Stimulated activated CD8-positive, alpha-beta memory T cell treated with anti-CD3 and anti-CD28 coated beads, Interleukin-15, amount 100 ng/mL, for 24 hours (primary cell): ENCODE measurements at places on chromosomes 11 and 22.

DNA sequence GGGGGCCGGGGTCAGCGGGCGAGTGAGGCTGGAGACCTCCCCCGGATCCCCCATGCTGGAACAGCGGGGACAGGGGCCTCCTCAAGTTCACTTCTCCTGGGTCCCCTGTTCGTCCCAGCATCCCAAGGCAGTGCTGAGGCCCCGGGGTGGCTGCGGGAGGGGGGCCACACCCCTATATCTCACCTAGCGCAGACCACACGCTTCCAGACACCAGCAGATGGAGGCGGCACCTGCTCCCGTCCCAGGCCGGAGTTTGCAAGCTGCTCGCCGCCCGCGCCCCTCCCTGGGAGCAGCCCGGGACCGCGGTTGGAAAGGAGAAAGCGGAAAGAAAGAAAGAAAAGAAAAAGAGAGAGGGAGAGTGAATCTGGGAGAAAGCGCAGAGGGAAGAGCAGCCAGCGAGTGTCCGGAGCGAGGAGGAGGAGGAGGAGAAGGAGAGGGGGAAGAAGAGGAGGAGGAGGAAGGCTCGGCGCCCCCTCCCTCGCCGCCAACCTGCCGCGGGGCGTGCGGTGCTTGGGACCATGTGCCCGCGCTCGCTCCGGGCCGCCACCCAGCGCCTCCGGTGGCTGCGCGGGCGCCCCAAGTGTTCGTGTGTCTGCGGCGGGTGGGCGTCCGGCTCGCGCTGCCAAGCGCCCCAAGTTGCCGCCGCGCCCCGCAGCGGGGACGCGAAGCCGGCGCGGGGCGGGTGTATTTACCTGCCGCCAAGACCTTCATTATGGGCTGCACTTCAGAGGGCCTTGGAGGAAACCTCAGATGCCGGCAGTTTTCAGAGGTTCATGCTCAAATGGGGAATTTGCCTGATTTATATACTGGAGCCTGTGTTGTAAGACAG is at the start of gene LIF:
Gene LIF, minus strand, starts transcription at position 775 of the 829 bp plus-strand sequence. Its CDS starts 64 bp downstream, at position 711.
- no peak for DNase-seq

- no peak for DNase-seq
Observed at GRCh38 chr11:67576735-67577475, 6.7 kb upstream of the GSTP1 start.

DNA sequence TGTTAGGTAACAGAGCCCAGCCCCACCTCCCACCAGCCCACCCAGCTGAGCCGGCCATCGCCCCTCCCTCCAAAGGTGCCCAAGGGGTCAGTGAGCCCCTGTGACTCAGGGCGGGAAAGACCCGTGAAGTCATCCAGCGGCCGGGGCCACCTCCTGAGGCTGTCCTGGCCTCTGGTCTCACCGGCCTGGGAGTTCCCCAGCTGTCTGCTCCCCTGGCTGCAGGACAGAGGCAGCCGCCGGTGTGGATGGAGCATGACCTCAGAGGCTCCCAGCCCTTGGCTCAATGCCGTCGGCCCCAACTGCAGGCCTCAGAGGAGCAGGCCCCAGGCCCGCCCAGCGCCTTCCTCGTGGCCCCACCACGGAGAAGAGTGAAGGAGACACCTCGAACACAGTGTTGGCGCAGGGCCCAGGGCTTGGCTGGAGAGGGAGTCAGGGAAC is 28.7 kb downstream of the RPL3 start:
- no peak for DNase-seq

- DNase-seq, result no peak
Observed at GRCh38 chr11:68509066-68509465, 48.5 kb downstream of the PPP6R3 start.

DNA sequence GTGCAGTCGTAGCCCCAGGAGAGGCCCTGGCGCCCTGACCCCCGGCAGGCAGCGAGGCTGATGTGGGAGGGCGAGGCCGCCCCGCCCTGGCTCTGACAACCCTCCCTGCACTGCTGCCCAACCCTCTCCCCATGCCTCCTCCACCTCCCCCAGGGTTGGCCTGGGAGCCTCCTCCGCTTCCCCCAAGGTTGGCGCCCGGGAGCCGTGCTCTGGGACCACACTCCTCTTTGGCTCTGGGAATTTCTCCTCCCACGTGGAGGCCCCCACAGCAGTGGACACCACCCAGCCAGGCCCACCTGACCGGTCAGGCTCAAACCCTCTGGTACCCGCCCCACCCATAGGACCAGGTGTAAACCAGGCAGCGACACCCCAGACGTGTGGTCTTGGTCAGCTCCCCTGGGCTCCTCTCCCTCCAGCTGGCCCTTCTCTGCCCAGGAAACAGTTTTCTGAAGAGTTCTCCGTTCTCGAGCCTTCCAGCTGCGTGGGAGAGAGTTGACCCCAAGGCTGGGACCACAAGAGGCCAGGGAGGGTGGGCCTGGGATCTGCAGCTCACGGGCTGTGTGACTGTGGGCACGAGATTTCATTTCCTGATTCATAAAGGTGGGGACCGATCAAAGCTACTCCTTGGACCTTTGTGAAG is 39.5 kb upstream of the BRSK2 start:
- DNase-seq, result no peak

- DNase-seq, result no peak
Observed at GRCh38 chr22:49179175-49179574, 648.5 kb downstream of the BRD1 start.

- DNase-seq, result no peak
Observed at GRCh38 chr11:28537822-28538221, 429.6 kb downstream of the METTL15 start.

GRCh38 chr11:110524238-110524637 is 94.5 kb downstream of the FDX1 start:
- DNase-seq, result no peak

DNA sequence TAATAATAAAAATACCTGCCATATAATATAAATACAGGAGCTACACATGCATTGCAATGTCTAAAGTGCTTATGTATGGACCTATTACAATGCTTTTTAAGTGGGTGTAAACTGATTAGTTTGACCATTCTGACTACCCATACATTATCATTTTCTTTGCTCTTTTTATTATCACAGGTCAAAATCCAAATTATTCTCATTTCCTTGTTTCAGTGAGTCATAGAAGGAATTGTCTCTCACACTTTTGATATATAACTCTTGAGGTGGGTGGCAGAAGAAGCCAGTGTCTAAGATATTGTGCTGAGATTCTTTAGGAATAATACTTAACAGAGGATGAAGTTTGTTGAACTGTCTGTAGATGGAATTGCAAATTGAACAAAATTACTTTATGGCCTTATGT is 35.6 kb downstream of the GAS2 start:
- no peak for DNase-seq

DNA sequence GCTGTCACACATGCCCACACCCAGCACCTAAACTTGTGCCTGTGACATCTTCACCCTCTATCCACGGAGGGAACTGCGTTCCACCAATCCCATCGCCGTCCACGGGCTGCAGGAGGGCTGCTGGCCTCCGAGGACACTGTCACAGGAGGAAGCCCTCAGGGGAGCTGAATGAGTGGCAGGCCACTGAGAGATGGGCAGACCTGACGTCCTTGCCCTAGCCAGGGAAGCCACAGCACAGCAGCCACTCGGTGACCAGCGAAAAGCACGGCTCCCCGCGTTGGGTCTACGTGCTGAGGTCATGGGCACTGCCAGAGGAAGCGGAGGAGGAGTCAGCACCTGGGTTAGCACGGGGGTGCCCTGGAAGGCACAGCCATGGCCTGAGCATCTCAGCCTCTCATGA is 50.5 kb downstream of the IGSF9B start:
- DNase-seq, result no peak

DNA sequence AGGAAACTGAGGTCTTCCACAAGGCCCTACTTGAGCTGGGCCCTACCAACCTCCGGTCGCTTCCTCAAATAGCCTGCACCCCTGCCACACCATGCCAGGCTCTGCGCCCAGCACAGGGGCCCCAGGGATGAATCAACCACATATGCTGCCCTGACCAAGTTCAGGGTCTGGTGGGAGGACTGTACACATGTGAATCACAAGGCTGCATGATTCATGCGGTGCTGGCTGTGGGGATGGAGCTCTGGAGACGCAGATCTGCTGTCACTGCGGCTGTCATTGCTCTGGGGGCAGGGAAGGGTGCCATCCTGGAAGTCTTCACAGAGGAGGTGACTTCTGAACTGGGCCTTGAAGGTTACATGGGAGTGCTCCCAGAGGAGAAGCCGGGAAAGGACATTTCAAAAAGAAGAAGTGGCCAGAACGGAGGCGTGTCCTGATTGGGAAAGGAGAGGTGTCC is 21.5 kb downstream of the CYTH4 start:
- DNase-seq, result no peak

GRCh38 chr22:27152033-27152432 is 494.6 kb downstream of the MIAT start:
- no peak for DNase-seq

DNA sequence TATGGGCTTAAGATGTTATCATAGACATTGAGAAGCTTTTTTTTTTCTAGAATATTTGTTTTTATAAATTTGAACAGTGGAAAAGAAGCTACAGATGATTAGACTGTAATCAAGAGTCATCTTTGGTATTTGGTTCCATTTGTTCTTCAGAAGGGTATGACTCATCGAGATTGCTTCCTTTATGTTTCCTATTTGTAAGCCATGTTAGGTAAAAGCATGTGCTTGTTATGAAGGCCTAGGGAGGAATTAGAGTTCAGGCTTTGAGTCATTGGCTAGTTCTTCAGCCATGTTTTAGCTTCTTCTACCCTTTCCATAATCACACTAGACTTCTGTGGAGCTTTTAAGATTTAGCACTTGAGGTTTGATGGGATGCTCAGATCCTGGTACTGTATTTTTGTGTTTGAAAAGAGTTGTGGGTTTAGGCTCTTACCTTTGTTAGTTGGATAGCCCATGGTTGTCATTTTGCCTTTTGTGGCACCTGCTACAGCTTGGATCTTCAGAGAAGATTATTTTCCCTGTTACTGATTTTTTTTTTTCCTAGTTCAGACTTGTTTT is 44.3 kb downstream of the POLD3 start:
- DNase-seq, result no peak

DNA sequence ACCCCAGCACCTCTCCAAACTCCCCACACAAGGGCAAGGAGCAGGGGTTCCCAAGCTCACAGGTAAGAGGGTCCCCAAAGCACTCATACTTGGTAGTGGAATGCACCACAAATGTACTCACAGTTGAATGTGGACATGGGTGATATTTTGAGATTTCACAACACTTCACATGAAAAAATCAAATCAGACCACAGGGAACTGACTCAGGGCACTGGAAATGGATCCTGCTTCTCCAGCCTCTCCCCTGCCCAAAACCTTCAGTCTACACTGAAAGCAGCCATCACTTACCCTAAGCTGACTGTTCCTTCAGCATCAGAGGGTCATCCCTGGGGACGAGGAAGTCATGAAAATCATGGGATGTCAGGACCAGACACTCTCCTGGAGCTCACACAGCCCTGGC is 40.2 kb downstream of the SCGB1A1 start:
- no peak for DNase-seq

- DNase-seq, result no peak
Observed at GRCh38 chr11:953512-953911, 27.8 kb downstream of the AP2A2 start.

GRCh38 chr11:122045181-122045586 is 70.8 kb downstream of the BLID start:
- DNase-seq, result no peak

DNA sequence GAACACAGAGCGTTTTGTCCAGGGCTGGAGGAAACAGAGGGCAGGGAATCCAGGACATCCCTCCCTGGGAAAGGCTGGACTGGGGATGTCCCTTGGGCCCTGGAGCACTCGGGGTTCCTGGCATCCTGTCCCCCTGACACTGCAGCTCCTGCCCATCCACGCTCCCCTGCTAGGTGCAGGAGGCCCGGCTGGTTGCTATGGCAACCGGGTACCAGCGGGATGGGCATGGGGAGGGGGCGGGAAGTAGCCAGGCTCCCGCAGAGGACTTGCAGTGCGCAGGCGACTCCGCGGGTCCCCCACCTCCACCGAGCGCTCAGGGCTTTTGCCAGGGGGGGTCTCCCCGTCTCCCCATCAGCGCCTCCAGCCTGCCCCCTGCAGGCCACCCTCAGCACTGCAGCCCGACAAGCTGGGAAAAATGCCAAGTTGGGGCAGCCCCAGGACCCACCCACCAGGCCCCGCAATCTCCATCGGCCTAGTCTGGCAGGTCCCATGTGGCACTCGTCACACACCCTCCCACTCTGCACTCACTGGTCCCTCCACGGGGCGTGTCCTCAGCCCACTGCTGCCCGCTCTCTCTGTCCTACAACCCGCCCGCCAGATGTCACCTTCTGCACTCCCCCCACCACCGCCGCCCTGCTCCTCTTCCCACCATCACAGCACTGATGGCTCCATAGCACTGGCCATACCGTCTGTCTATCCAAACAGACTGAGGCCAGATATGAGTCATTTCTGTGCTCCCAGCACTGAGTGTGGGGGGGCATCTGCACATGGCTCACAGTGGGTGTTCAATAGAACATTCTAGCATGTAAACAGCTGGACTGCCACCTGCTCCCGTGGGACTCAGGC is 31.5 kb downstream of the KIAA0930 start:
- peak; percentile 21 for DNase-seq

DNA sequence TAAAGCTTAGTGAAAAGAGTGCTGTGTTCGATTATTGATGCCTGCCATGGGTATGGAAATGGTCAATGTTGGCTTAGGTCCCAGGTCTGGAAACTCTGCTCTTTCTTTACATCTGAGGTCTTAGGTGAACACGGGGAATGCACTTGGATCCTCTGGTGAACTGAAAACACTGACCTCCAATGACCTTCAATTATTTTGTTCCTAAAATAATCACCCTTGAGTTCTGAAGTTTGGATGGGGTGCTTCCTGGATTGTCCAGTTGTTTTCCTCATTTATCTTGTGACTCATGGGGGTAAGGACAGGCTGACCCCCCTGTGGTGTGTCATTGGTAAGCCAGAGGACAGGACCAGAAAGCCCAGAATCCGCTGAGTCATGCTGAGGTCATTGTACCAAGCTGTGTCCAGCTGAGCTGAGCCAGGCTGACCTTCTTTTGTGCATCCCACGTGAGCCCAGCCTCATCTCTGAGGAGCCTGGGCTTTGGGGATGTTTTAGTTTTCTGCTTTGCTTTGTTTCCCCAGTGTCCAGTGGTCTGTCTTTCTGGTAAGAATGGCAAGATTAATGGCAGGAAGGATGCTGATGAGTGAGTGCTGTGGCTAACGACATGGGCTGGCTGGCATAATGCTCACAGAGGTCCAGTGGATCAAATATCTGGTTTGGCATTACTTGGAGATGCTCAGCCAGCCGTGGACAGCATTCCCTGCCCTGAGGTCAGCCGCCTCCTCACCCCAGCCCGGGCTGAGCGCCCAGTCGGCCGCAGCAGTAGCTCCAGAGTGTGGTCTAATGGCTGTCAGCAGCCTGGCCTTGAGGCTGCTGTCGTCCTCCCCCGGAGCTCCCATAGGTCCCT is 35.6 kb downstream of the AMPD3 start:
- DNase-seq, result no peak

- no peak for DNase-seq
Observed at GRCh38 chr11:2305788-2306451, 4.1 kb downstream of the TSPAN32 start.

GRCh38 chr11:61737131-61737530 is 15.3 kb upstream of the MYRF start:
- no peak for DNase-seq

DNA sequence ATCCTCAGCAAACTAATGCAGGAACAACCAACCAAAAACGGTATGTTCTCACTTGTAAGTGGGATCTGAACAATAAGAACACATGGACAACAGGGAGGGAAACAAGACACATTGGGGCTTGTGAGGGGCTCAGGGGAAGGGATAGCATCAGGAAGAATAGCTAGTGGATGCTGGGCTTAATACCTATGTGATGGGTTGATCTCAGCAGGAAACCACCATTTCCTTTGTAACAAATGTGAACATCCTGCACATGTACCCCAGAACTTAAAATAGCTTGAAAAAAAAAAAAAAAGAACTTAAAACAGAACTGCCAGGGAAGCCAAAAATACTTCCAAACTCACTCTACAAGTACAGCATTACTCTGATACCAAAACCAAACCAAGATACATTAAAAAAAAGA is 33.8 kb downstream of the CASP4 start:
- DNase-seq, result no peak
